ENCODE measurements at places on chromosomes 7 and 10. TPM values are rescaled to one million over a fixed set of nuclear protein-coding genes. Genes with fewer than 3 reads are reported as not detected.

RASSF4 gene
- total RNA-seq: 1.1 TPM

WEE2 gene
- not detected for total RNA-seq

DNA sequence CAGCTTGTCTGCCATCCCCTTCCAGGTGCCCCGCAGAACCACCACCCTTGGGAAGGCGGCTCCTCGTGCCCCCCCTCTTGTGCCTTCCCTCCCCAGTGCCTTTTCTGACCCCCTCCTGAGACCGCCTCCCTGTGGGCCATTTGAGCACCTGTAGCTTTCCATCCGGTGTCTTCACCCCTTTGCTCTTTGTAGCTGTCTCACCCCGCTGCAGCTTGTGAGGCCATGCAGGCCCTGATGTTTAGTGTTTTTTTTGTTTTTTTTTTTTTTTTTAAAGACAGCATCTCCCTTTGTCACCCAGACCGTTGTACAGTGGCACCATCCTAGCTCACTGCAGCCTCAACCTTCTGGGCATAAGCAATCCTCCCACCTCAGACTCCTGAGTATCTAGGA lies 52.5 kb downstream of the CUX1 start:
- H3K27ac ChIP-seq: no peak overlapping the region
- peaks cover 5% of the 10 kb centered on the region for H3K36me3 ChIP-seq
- no peak for DNase-seq
- no peak overlapping the region for H3K4me3 ChIP-seq

KNDC1 gene
- 0.17 TPM for total RNA-seq

NPY gene
- total RNA-seq: not detected

DNA sequence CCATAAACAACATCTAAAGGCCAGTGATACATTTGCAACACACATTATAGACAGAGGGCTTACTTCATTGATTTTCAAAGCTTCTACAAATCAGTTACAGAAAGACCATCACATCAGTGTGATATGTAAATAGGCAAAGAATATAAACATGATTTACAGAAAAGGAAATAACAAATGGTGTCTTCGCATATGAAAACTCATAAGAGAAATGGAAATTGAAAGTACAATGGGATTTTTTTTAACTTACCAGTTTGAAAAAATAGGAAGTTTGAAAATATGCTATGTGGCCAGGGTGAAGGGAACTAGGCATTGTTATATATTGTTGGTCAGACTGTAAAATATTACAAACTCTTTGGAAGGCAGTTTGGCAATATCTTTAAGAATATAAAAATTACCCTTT lies 27.3 kb downstream of the SEC23IP start:
- peaks cover 40% of the 10 kb centered on the region for H3K36me3 ChIP-seq
- H3K27ac ChIP-seq: no peak overlapping the region
- peaks cover 9% of the 10 kb centered on the region for H3K4me1 ChIP-seq
- no peaks in the 10 kb centered on the region for H3K27me3 ChIP-seq
- no peak overlapping the region for H3K4me3 ChIP-seq

DNA sequence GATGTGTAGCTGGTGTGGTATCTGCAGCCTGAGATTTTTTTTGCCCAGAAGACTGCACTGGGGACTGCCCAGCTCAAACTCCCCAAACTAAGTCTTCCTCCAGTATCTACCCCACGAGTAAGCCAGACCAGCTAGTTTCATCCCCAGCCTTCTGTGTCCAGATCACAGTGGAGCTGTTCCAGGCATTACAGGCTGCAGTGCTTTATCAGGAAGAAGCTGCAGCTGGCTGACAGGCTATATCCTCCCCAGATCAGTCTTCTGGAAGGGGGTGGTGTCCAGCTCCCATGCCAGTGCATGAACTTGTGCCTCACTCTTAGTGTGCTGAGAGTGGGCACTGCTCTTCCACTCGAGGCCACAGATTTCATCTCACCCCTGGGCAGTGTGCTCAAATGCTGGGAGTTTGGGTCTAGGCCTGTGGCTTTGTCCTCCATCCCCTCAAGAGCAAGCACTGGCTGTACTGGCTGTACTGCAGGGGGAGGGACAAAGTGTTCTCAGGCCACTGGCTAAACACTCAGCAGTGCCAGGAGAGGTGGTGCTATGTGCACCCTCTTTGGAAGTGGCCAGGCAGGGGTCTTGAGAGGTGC lies 679.1 kb upstream of the COBL start:
- H3K27me3 ChIP-seq: no peaks in the 10 kb centered on the region
- no peak overlapping the region for H3K4me3 ChIP-seq
- H3K36me3 ChIP-seq: no peaks in the 10 kb centered on the region
- H3K27ac ChIP-seq: no peak overlapping the region
- no peak for DNase-seq
- H3K4me1 ChIP-seq: no peaks in the 10 kb centered on the region

IFIT2 gene
- total RNA-seq: 26.6 TPM

COL26A1 gene
- total RNA-seq: not detected

DNA sequence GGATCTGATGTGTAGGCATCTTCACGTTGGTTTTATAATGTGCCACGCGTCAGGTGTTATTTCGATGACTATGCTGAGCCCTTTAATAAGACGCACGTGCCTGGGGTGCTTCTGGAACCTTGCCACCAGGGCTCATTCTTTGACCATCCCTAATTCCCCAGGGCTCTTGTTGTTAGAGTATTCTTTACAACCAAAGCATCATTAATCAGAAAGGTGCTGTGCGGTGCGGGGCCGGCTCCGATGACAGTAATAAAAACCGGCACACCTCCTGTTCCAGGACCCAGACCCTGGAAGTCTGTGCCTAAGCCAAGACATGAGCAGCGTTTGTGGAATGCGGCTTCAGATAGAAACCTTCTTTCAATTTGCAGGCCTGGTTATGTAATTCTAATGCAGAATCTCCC lies 58.4 kb downstream of the MGMT start:
- peaks cover 29% of the 10 kb centered on the region for H3K36me3 ChIP-seq
- DNase-seq: no peak
- H3K27ac ChIP-seq: no peak overlapping the region
- no peaks in the 10 kb centered on the region for H3K27me3 ChIP-seq

- H3K27me3 ChIP-seq: no peaks in the 10 kb centered on the region
- H3K4me3 ChIP-seq: no peak overlapping the region
- no peak for DNase-seq
- no peaks in the 10 kb centered on the region for H3K36me3 ChIP-seq
Measured at GRCh38 chr10:70317943-70318318, 34.1 kb upstream of the NPFFR1 start.

THSD7A gene
- not detected for total RNA-seq

RALA gene
- total RNA-seq: 27.1 TPM

Data from activated CD4-positive, alpha-beta memory T cell treated with anti-CD3 and anti-CD28 coated beads for 36 hours (primary cell).